ENCODE measurements at places on chromosomes 11 and 22. TPM values are rescaled to one million over a fixed set of nuclear protein-coding genes. Genes with fewer than 3 reads are reported as not detected.

The CRELD2 gene
- total RNA-seq, result 46.7 TPM

The SLCO2B1 gene
- total RNA-seq, result 0.59 TPM

The ARAP1 gene
- total RNA-seq, result 65.4 TPM

The SLC1A2 gene
- total RNA-seq, result 11.0 TPM

The XKR3 gene
- total RNA-seq, result not detected

The ARFIP2 gene
- 51.1 TPM for total RNA-seq

The INSC gene
- 6.2 TPM for total RNA-seq

The LINC01488 gene
- total RNA-seq, result not detected

The TMPRSS6 gene
- total RNA-seq, result not detected
